Islet precursor cell (in vitro differentiated cells): ENCODE measurements at places on chromosomes 11 and 22.

GRCh38 chr11:12784445-12784844 lies 110.2 kb downstream of the TEAD1 start:
- DNase-seq, result no peak

DNA sequence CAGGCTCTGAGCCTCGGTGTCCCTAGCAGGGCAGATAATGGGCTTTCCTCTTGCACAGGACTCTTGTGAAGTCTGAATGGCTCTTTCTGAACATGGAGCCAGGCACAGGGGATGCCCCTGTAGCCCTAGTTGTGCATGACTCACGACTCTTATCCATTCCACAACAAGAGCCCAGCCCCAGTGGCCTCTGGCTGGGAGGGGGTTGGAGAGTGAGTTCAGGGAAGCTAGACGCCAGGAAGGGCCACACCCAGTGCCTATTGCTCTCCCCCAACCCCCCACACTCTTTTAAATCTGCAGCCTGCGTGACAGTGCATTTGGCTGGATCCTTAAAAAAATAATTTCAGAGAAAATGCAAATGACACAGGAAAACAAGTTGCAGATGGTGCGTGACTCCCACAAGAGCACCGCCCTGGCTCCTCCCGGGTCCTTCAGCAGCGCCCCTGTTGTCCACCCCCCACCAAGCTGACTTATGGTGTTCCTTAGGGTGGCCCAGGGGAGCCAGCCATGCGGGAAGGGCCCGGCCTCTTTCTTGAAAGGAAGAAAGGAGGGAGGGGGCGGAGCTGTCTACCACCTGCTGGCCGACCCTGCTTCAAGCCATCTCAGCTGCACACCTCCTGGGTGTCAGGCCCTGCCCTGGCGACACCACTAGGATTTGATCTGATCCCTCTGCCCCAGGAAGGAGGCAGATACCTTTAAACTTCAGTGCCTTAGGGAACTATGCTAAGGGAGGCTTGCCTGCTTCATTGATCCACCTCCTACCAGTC lies 74.7 kb downstream of the MN1 start:
- peak; percentile 69 for DNase-seq

- DNase-seq, result no peak
Measured at GRCh38 chr11:16297332-16297731, 59.0 kb downstream of the SOX6 start.

- DNase-seq, result peak; percentile 58
Measured at GRCh38 chr11:109422870-109423465, 978 bp downstream of the C11orf87 start.

DNA sequence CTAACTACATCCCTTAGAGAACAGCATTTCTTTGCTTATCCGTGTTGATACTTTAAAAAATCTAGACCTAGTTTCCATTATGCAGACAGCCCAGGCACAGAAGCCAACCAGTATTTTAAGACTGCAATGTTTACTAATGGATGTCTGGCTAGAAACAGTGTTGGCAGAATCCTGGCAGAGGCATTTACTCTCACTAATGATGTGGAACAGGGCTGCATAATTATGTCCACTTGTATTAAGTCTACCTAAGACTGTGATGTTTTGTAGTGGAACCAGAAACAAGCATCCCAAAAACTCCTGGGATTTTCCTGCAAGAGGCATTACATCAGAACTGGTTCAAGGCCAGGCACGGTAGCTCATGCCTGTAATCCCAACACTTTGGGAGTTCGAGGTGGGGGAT lies 50.2 kb upstream of the PICALM start:
- DNase-seq, result no peak

DNA sequence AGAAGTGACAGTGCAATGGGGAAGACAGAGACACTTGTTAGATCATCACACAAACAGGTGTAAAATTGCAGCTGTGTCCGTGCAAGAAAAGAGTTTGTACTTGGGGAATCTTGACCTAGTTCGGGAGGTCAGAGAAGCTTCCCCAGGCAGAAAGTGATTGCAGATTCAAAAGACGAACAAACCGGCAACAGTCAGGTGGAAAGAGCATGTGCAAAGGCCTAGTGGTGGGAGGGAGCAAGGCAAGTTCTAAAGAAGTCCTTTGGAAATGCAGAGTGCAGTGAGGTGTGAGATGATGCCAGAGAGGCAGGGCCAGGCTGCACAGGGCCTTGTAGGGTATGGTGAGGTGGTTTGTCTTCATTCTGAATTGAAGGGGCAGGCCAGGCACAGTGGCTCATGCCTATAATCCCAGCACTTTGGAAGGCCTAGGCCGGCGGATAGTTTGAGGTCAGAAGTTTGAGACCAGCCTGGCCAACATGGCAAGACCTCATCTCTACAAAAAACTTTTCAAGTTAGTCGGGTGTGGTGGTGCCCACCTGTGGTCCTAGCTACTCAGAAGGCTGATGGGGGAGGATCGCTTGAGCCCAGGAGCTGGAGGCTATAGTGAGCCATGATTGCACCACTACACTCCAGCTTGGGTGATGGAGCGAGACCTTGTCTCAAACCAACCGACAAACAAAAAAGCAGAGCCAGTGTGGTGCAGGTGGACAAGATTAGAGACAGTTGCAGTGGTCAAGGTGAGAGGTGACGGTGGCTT lies 1.9 kb upstream of the ESS2 start:
- no peak for DNase-seq

GRCh38 chr22:26952004-26952403 lies 294.6 kb downstream of the MIAT start:
- DNase-seq, result no peak

DNA sequence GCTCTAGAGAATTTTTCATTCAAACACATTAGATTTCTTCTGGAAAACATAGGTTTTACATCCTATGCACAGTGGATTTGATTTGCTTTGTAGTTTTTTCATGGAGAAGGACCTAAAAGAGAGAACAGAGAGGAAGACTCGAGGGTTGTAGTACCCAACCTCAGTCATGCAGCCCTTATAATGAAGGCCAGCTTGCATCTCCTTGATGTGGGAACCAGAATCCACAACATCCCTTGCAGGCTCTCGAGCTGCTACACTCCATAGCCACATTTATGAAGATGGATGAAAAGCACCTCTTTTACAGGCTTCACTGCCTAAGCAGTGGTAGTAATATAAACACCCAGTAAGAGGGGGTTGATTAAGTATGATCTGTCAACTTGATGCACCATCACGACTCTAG lies 9.5 kb upstream of the OR5B12 start:
- no peak for DNase-seq

DNA sequence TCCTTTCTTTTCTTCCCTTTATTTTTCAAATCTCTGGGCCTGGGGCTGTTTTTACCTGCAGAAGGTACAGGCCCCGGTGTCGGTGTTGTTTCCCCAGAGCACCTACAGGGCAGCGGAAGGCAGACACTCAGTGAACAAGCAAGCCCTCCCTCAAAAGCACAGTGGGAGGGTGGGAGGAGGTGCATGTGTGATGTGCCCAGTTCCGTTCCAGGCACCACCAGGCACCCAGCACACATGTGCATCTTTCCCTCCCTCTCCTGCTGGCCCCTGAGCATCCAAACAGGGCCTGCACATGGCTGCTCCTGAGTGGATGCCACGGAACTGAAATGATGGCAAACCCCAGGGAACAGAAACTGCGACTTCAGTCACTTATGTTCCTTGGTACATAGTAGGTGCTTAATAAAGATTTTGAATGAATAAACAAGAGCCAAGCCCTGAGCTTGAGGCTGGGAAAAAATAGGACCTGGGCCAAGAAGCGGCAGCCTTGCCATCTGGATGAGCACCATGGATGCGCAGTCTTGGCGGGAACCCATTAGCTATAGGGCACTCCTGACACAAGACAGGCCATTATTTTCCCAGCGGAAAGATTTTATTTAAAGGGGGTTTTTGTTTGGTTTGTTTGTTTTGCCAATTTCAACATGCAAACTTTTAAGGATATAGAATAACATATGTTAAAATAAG lies 47.8 kb downstream of the ARRB1 start:
- no peak for DNase-seq

DNA sequence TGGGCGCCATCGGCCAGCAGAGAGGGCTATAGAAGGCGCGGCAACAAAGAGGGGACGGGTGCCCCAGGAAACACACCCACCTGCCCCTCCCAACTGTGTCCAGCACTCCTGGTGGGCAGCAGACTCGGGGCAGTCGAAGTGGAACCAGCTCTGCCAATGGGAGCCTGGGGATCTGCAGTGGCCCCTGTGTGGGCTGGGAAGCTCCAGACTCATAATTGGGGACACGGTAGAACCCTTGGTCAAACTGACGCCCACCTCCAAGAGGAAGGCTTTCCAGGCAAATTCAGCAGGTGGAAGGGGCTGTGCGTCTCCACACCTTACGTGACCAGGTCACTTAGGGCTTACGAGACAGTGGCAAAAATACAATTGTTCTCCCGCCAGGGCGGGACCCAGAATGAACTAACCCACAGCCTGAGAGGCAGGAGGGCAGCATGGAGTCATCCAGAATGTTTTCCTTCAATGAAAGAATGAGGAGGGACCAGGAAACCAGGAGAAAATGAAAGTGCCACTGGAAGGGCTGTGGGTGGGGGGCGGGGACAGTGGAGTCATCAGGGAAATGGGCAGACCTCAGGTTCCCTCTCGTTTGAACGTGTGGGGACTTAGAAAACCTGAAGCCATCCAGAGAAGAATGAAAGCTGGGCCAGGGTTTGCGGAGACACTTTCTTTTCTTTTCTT lies 53.2 kb upstream of the SHANK2 start:
- peak; percentile 27 for DNase-seq

- DNase-seq, result no peak
Measured at GRCh38 chr11:109762546-109762945, 330.6 kb upstream of the ZC3H12C start.

- DNase-seq, result no peak
Measured at GRCh38 chr22:17077255-17077654, 7.5 kb upstream of the IL17RA start.

GRCh38 chr22:20781272-20781990 lies 7.5 kb downstream of the SERPIND1 start:
- no peak for DNase-seq

DNA sequence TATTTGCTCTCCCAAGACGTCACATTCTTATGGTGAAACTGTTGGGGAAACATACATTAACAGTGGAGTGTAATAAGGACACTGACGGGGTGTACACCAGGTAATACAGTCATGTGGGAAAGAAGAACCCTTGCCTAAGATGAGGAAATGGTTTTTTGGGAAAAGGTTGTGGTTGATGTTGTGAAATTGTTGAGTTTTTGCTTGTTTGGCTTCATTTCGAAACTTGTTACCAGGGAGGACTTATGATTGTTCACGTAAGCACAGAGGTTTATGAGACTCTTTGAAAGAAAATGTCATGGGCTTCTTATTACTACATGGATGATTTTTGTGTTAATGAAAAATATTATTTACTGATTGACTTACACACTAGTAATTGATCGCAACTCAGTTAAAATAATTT lies 16.8 kb downstream of the ANO3 start:
- DNase-seq, result no peak
